ENCODE measurements at places on chromosomes 3 and 15.
A peak's percentile ranks its signal among the peaks of the same experiment; 100 is the strongest.

DNA sequence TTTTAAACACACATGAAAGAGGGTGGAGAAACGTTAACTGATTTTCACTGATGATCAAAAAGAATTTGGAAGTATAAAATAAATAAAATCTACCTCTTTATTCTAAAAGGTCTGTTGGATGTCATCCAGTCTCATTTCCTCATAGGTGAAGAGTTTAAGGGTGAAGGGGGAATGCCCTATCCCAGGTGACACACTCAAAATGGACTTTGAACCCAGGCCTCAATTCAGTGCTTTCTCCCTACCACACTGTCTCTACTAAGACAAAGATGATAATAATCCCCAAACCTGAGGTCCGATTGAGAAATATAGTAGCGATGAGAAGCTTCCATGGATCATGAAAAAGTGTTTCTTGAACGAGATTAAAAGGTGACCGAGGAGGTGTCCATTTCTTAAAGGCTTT is 5.1 kb upstream of the EFCAB12 start:
- DNase-seq = no peak
- H3K36me3 ChIP-seq = peaks cover 44% of the 10 kb centered on the region
- H3K4me1 ChIP-seq = peaks cover 47% of the 10 kb centered on the region
- H3K27me3 ChIP-seq = no peaks in the 10 kb centered on the region
- H3K4me3 ChIP-seq = peak overlapping the region; percentile 67

- no peak for DNase-seq
- peaks cover 2% of the 10 kb centered on the region for H3K4me1 ChIP-seq
- no peaks in the 10 kb centered on the region for H3K36me3 ChIP-seq
- H3K27me3 ChIP-seq = peaks cover 18% of the 10 kb centered on the region
- H3K4me3 ChIP-seq = no peak overlapping the region
Observed at GRCh38 chr3:194208709-194209108, 72.8 kb downstream of the HES1 start.

DNA sequence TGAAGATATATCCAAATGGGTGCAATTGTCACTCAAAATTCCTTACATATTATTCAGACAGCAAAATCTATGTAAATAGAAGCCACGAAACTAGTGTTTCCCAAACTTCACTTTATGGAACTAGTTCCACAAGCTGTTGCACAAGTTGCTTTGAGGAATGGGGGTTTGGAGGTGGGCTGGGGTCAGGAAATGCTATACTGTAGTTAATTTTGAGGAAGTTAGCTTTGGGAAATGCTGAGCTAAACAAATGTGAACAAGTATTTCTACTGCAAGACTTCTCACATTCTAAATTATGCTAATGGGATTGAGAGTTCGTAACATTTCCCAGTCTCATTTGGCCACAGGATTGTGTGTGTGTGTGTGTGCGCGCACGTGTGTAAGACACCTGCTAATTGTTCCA is 28.7 kb upstream of the SAMMSON start:
- H3K4me3 ChIP-seq = no peak overlapping the region
- no peak for DNase-seq
- H3K27ac ChIP-seq = no peak overlapping the region
- H3K4me1 ChIP-seq = peaks cover 3% of the 10 kb centered on the region

DNA sequence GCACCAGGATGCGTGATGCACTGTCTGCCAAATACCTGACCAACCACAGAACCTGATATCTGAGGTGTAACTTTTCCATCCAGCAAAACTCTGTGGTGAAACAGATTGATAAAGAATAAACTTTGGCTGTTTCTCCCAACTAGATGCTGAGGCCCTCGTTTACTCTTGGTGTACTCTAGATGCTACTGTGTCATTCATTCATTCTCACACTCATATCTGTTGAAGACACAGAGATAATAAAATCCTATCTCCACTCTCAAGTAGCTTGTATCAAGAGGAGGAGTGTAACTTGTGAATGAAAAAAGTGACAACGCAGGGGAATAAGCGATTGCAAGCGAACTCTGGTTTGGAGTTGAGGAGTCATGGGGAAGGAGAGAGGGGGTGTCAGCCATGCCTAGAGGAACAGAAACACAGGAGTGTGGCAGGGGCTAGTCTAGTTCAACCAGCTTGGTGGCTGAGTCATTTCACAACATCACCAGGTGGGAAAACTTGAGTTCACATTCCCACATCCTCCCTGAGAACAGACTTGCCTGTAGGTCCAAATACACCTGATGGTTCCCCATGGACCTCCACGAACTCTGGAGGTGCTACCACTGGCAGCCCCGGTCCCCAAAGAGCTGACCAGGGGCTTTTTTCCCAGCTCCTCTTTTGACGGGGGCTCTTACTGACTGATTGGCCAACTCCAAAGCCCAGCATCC is 73.3 kb upstream of the SNRK start:
- peaks cover 10% of the 10 kb centered on the region for H3K27me3 ChIP-seq
- H3K36me3 ChIP-seq = no peaks in the 10 kb centered on the region
- H3K27ac ChIP-seq = no peak overlapping the region
- no peaks in the 10 kb centered on the region for H3K4me1 ChIP-seq
- no peak overlapping the region for H3K4me3 ChIP-seq
- no peak for DNase-seq

- no peaks in the 10 kb centered on the region for H3K27me3 ChIP-seq
- H3K4me1 ChIP-seq = peaks cover 3% of the 10 kb centered on the region
- peaks cover 3% of the 10 kb centered on the region for H3K36me3 ChIP-seq
- no peak overlapping the region for H3K27ac ChIP-seq
- no peak for DNase-seq
- no peak overlapping the region for H3K4me3 ChIP-seq
Observed at GRCh38 chr3:141998669-141999290, 122.3 kb downstream of the ATP1B3 start.

GRCh38 chr15:62240121-62241096 is 75.3 kb upstream of the C2CD4B start:
- H3K27me3 ChIP-seq = peaks cover 1% of the 10 kb centered on the region
- no peak overlapping the region for H3K4me3 ChIP-seq
- DNase-seq = no peak
- H3K4me1 ChIP-seq = no peaks in the 10 kb centered on the region
- H3K27ac ChIP-seq = no peak overlapping the region
- no peaks in the 10 kb centered on the region for H3K36me3 ChIP-seq

DNA sequence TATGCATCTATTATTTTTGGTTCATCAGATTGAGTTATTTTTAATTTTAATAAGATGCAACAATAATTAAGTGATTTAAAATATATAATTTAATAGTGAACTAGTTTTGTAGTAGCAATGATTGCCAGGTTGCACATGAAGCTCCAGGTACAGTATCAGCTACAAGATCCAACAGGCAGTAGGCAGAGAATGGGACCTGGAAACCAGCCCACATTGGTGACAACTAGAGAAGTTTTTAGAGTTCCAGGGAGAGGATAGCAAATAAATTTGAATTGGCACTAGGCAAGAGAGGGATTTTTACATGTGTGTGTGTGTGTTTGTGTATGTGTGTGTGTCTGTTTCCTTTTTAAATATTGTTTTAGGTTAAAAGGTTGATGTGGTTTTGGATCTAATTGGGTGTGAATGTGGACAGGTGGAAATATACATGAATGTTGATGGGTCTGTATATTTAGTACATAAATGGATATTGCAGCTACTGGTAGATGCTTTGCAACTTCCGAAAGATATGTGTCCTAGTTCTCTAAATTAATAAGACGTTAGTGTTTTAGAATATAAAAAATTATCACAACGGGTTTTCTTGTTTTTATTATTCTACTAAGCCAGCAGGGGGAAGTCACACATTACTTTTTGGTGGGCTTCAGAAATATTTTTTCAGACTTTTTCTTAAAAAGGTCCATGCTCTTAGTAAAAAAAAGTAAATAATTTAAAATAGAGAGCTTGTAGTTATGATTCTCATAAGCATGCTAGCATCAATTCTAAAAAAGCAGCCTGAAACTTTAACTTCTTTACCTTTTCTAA is 110.1 kb upstream of the GBE1 start:
- no peak overlapping the region for H3K4me3 ChIP-seq
- H3K4me1 ChIP-seq = no peaks in the 10 kb centered on the region
- peaks cover 4% of the 10 kb centered on the region for H3K27me3 ChIP-seq
- H3K36me3 ChIP-seq = no peaks in the 10 kb centered on the region
- no peak for DNase-seq

DNA sequence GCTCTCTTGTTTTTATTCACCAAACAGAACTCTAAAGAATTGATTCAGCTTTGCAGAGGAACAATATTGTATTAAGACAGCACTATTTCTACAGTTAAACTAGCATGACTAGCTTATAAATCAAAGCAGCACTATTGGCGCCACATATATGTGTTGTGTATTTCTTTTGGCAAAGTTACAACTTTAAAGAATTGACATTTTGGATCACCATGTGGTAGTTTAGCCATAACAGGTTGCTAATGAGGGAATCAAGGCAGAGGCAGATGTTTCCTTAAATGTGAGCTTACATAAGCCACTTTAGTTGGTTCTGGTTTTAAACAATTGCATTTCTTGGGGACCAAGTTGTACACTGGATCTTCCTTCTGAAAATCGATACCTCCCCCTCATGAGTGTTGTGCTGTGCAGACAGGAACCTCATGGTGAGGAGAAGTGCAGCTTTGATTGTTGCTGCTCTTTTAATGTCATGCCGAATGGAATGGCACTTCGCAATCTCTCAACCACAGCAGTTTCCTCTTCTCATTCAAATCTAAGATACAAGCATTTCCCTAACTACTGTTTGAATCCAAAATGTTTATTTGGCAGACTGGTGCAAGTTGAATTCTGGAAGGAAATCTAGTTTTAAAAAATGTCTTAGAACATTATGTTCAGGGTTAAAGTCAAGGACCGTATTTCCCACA is 151.2 kb downstream of the MYRIP start:
- no peaks in the 10 kb centered on the region for H3K4me1 ChIP-seq
- no peaks in the 10 kb centered on the region for H3K36me3 ChIP-seq
- no peak overlapping the region for H3K27ac ChIP-seq
- no peak for DNase-seq
- H3K4me3 ChIP-seq = no peak overlapping the region

DNA sequence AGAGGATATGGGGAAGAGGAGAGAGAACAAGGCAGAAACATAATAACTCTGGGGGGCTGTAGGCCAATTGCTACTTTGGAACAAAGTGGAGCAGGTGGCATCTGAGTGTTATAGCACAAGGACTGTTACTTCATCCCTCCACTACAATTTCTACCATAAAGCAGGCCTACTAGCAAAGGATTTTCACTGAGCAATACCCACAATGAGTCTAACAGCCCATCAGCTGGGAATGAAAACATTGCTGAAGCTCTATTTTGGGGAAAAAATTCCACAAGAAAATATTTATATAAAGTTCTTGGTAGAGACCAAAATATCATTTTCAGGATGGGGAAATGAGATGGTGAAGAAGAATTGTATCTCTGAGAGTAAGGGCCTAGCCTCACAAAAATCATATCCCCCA is 3.6 kb upstream of the SHC4 start:
- H3K27me3 ChIP-seq = peaks cover 15% of the 10 kb centered on the region
- H3K4me3 ChIP-seq = no peak overlapping the region
- H3K36me3 ChIP-seq = no peaks in the 10 kb centered on the region

GRCh38 chr3:144407335-144407734 is 435.7 kb downstream of the DIPK2A start:
- H3K27me3 ChIP-seq = peaks cover 3% of the 10 kb centered on the region
- DNase-seq = no peak
- no peaks in the 10 kb centered on the region for H3K36me3 ChIP-seq
- H3K4me3 ChIP-seq = no peak overlapping the region
- no peaks in the 10 kb centered on the region for H3K4me1 ChIP-seq
- no peak overlapping the region for H3K27ac ChIP-seq

- no peaks in the 10 kb centered on the region for H3K36me3 ChIP-seq
- H3K27me3 ChIP-seq = peaks cover 7% of the 10 kb centered on the region
- no peak overlapping the region for H3K27ac ChIP-seq
- H3K4me1 ChIP-seq = no peaks in the 10 kb centered on the region
- no peak for DNase-seq
Observed at GRCh38 chr3:71672807-71673206, 52.4 kb downstream of the EIF4E3 start.

GRCh38 chr3:197454014-197454413 is 101.8 kb downstream of the BDH1 start:
- H3K4me1 ChIP-seq = peaks cover 12% of the 10 kb centered on the region
- no peaks in the 10 kb centered on the region for H3K36me3 ChIP-seq
- peak overlapping the region; percentile 31 for H3K4me3 ChIP-seq

DNA sequence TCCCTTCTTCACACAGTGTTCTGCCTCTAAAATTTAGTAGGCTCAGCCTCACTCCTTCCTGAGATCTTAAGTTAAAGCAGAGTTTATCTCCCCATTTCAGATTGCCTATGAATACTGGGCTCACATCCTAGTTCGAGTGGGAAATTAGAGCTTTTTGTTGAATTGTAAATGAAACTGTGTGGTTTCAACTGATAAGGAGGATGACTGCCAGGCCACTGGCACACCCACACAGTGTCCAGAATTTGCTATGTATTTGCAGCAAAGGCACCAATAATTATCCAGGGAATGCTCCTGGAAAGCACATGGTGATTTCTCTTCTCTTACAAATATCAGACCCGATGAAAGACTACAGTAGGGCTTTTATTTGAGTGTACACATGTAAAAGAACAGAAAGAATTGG is 308.1 kb upstream of the COL8A1 start:
- no peaks in the 10 kb centered on the region for H3K27me3 ChIP-seq
- H3K36me3 ChIP-seq = no peaks in the 10 kb centered on the region

- H3K36me3 ChIP-seq = no peaks in the 10 kb centered on the region
- no peaks in the 10 kb centered on the region for H3K27me3 ChIP-seq
- H3K4me1 ChIP-seq = no peaks in the 10 kb centered on the region
- H3K4me3 ChIP-seq = no peak overlapping the region
- DNase-seq = no peak
Observed at GRCh38 chr3:80192936-80193335, 425.1 kb upstream of the ROBO1 start.

DNA sequence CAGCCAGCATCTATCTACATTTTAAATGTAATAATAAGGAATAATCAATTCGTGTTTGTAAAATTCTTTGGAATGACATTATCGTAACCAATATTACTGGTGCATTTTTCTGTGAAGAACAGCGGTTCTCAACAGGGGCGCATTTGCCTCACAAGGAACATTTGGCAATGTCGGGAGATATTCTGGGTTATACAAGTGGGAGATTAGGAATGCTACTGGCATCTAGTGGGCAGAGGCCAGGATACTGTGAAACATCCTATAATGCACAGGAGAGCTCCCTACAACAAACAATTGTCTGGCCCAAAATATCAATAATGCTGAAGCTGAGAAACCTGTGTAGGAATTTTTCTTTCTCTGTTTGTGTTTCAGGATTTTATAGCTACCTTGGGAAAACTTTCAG is 25.0 kb downstream of the ACP3 start:
- peaks cover 2% of the 10 kb centered on the region for H3K27me3 ChIP-seq
- H3K36me3 ChIP-seq = no peaks in the 10 kb centered on the region
- H3K27ac ChIP-seq = no peak overlapping the region
- no peak overlapping the region for H3K4me3 ChIP-seq

- H3K27ac ChIP-seq = no peak overlapping the region
- no peak overlapping the region for H3K4me3 ChIP-seq
- H3K36me3 ChIP-seq = no peaks in the 10 kb centered on the region
- DNase-seq = no peak
- H3K4me1 ChIP-seq = no peaks in the 10 kb centered on the region
Observed at GRCh38 chr3:53819163-53819868, 26.9 kb downstream of the CHDH start.

All from memory B cell (primary cell).